AG09309 (cell line): ENCODE measurements at places on chromosomes 5 and 9.

- DNase-seq, result no peak
Measured at GRCh38 chr5:150297934-150298595, 4.6 kb downstream of the ARSI start.

DNA sequence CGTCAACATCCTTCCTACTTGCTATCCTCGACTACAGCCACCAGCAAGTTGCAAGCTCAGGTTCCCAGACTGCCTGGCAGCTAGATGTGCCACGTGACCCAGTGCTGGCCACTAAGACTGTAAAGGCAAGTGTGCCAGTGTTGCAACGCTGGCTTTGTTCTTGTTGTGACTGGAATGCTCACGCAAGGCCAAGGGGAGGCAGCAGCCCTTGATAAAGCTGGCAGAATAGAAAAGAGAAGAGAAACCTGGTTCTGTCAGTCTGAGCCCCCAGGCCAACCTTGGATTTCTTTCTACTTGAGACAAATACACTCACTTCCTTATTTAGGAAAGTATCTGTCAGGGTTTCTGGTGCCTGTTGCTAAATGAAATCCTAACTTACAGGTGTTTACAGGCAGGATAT, 113.0 kb downstream of the KLHL3 start:
- DNase-seq, result no peak

GRCh38 chr5:124662181-124662781, 84.2 kb downstream of the ZNF608 start:
- DNase-seq, result no peak

DNA sequence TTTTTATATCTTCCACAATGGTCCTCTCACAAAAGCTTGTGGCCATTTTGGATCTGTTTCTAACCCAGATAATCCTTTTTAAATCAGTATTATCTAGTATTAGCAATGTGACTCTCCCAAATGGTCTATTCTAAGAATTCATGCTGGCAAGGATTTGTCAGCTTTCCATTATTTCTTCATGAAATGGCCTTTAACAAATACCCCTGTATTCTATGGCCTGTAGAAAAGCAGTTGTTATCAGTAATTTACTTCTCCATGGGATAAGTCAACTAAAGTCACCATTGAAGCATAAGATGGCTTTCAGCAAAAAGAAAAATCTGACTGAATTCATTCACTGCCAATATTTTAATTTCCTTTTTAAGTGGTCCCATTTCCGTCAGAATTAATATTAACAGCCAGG, 346.4 kb upstream of the FAM174A start:
- DNase-seq, result no peak

- no peak for DNase-seq
Measured at GRCh38 chr5:151531581-151531980, 59.5 kb downstream of the FAT2 start.

DNA sequence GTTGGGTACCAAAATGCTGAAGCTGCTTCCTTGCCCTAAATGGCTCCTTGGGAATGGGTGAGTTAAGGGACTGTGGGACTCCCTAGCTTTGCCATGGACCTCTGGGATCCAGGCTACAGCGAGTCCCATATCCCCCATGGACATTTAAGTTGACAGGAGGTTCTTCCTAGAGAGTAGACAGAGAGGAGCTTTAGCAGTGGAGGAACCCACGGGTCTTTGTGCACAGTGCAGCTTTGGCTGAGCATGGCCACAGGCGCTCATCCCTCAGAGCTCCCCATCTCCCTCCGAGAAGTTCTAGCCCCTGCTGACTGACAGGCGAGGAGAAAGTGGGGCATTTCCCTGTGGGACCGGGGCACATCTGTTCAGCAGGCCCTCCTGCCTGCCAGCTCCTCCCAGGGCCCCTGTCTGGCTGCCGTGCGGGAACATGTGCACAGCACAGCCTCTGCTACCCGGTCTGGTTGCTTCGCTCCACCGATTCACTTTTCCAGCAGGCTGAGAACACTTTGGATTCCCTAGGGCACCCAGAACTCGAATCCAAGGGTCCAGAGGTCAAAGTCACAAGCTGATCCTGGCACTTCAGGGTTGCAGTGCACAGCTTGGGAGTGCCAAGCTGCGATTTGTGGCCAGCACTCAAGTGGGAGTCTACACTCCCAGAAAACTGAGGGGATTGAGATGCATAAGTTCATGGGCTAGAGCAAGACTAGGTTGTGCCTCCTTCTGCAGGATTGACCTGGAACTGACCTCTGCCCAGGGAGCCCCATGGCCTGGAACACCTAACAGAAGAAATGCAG, 40.6 kb upstream of the DMRTA1 start:
- DNase-seq, result no peak

DNA sequence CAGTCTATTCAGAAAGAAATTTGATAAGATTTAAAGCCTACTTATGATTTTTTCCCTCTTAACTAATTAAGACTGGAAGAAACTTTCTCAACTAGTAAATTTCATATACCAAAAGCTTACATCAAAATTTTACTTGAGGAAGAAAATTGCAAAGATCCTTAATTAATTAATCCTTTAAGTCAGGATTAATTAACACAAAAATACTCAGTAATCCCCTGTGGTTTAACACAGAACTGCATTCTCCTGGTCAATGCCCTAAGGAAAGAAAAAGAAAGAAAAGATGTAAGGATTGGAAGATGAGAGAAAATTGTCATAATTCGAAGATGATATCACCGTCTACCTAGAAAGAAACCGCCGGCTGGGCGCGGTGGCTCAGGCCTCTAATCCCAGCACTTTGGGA, 17.3 kb upstream of the RUFY1 start:
- no peak for DNase-seq

DNA sequence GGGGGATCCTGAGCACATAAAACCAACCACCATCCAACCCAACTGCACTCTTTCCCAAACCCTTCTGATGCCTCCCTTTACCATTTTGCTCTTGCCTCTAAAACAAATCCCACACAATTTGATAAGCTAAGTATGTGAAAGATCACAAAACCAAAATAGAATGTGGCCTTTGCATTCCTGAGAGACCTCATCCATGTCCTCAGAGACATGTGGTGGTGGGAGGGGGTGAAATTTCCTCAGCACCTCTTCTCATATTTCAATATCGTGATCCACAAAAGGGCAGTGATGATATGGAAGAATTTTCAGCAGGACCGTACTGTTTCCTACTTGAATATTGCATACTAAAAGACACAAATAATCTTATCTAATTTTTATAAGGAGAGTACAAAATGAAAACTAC, 423.3 kb downstream of the TLE1 start:
- no peak for DNase-seq

- no peak for DNase-seq
Measured at GRCh38 chr5:68250661-68251298, 35.2 kb downstream of the PIK3R1 start.
